Stimulated activated CD8-positive, alpha-beta memory T cell treated with anti-CD3 and anti-CD28 coated beads, Interleukin-4, amount 100 ng/mL, for 48 hours (primary cell): ENCODE measurements at places on chromosomes 5 and 9.

DNA sequence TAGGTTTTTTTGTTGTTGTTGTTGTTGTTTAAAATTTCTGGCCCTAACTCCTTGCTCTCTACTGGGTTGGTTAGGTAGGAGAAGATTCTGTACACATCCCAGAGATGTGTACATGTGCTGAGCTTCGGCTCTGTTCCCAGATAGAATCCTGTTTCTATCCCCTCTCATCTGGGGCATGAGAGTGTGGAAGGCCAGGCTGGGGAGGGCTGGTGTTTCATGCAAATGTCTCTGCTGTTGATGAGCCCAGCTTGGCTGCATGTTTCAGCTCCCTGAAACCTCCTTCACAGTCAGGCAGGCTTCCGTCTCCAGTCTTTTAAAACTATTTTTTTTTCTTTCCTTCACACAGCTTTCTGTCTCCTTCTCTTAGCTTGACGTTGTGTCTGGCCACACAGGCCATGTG, 526.9 kb upstream of the KLF4 start:
- no peak for DNase-seq

DNA sequence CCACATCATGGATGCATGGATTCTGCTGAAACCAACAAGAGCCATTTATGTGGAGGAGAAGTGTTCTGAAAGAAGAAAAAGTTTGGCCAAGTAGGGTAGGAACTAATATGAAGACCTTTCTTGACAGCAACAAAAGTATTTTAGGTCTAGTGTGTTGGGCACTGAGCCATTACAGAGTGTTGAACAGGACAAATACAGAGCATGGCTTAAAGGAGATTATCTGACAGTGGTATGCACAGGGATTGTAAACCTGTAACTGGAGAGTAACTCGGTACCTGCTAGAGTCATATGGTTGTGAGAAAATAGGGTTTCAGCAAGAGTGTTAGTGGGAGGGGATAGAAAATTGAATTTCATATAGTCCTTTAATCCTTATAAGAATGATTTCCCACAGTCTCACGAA, 513.2 kb upstream of the WWC1 start:
- DNase-seq: no peak

DNA sequence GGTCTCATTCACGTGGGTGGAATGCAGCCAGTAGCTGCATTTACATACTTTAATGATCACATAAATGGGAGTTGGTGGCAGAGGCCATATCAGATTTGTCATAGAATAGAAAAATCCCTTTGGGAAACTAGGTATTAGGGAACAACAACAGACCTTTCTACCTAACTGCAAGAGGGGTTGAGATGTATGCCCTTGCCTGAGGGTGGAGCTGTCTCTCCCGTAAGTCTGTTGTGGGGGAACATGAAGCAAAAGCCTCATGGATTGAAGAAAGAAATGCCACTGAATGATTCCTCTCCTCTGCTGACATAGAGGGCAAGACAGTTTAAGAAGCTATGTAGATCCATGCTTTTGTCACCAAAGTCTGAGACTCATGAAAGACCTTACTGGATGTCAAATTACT, 461.3 kb downstream of the SPOCK1 start:
- DNase-seq: no peak

- DNase-seq: no peak
These were observed 3.8 kb upstream of the PRKAA1 start for GRCh38 chr5:40801771-40802562.

- DNase-seq: no peak
These were observed 12.4 kb downstream of the IFNA1 start for GRCh38 chr9:21452681-21453080.
